Upper lobe of left lung (tissue), 6 donors: ENCODE measurements at places on chromosomes 13 and 19.
A peak's percentile ranks its signal among the peaks of the same experiment; 100 is the strongest.

- DNase-seq = peak; percentile 98
These were observed 525 bp upstream of the MYPOP start for GRCh38 chr19:45902651-45903625.

DNA sequence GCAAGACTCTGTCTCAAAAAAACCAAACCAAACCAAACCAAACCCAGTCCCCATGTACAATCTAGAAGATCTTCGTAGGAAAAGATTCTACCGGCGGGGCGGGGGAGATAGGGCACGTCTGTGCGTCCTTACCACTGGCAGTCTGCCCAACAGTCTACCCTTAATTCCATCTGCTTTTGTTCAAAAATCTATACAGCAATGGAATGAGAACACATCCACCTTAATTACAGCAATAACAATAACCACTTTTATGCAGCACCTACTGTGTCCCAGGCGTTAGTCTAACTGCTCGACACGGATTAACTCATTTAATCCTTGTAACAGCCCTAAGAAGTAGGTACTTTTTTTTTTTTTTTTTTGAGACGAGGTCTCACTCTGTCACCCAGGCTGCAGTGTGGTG lies 2.5 kb upstream of the ATF5 start:
- no peak for DNase-seq

- peak; percentile 89 for DNase-seq
These were observed 36.9 kb downstream of the ARRDC2 start for GRCh38 chr19:18044825-18045304.

- no peak for DNase-seq
These were observed 1183.1 kb upstream of the PCDH20 start for GRCh38 chr13:62598708-62599107.

- no peak for DNase-seq
These were observed 34.5 kb downstream of the SPRY2 start for GRCh38 chr13:80306337-80306972.

GRCh38 chr19:8585894-8586750 lies 8.9 kb upstream of the MYO1F start:
- DNase-seq = peak; percentile 71

- DNase-seq = no peak
These were observed 1139.3 kb downstream of the DIAPH3 start for GRCh38 chr13:59024434-59024833.
